ENCODE measurements at places on chromosomes 6 and 20.

DNA sequence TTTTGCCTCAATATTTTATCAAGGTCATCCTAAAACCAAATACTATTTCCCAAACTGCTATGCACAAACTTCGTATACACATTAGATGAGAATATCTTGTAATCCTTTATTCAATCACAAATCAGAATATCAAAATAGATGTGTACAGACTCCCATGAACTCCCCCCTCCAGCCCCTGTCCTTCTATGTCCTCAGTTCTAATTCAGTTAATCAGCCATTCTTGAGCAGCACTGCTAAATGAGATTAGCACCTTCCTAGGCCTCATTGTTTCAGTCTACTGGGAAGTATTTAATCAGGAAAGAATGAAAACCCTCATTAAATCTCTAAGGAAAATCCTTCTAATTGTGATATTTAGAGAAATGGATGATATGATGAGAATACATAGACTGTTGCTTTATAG is 36.6 kb downstream of the RCAN2 start:
- DNase-seq = no peak

DNA sequence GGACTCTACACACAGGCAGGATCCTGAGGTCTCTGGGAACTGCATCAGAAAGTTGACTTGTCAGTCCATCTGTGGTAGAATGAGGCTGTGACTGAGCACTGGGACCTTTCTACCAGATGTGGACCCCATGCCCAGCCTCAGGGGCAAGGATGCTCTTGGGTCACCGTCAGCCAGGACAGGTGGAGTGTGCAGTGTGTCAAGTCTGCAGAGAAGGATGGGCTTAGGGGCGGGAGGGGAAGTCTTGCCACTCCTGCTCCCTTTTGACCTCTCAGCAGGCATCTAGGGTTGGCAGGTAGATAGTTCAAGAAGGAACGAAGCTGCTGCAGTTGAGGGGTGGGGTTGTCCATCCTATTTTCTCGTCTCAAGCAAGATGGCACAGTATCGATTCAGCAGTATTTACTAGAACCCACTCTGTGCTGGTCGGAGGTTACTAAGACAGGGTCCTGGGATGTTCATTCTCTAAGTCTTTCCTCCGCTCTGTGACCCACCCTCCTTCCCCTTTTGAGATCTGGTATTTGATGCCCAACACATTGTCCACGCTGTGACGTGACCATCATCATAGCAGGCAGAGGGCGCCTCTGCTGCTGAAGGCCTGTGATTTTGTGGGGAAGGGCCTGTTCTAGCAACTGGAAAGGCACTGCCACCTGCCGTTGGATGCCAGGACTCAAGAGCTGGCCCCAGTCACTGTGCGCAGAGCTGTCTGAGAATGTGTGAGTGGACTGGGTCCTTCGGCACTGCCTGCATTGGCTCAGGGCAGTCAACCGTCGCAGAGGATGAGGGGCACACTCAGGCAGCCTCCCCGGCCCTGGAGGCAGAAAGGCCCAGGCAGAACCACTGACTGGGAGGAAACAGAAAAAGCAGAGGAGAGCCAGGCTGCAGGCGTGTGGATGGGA is 23.2 kb downstream of the RBCK1 start:
- no peak for DNase-seq

GRCh38 chr6:158627940-158628211 is 16.7 kb downstream of the DYNLT1 start:
- DNase-seq = no peak

- DNase-seq = no peak
Observed at GRCh38 chr6:139903411-139904157, 529.1 kb upstream of the CITED2 start.

DNA sequence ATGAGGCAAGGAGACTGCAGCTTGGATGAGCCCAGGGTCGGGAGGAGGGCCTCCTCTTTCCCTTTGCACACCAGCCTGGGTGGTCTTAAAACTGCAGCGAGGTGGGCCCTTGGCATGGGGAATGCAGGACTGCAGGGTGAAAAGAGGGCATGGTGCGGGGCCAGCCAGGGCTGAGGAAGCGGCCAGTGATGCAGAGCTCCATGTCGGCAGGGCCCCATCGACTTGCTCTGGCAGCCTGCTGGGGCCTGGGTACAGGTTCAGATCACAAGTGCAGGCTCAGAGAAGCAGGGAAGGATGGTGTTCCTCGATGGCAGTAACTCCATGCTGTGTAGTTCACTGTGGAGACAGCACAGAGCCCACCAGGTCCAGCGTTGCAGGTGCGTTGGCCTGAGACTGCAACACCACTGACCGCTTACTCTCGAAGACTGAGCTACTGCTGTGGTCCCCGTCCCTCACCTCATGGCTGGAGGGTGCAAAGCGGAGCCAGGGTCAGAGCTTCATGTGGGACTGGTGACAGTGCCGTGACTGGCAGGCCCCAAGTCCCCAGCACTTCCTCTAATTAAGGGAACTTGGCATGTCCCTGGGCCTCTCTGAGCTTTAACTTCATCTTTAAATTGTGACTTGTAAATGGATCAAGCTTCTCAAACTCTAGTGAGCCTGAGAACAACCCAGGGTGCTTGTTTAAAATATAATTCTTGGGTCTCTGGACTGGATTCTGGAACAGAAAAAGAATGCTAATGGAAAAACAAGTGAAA is 223.2 kb downstream of the SYNDIG1 start:
- no peak for DNase-seq

DNA sequence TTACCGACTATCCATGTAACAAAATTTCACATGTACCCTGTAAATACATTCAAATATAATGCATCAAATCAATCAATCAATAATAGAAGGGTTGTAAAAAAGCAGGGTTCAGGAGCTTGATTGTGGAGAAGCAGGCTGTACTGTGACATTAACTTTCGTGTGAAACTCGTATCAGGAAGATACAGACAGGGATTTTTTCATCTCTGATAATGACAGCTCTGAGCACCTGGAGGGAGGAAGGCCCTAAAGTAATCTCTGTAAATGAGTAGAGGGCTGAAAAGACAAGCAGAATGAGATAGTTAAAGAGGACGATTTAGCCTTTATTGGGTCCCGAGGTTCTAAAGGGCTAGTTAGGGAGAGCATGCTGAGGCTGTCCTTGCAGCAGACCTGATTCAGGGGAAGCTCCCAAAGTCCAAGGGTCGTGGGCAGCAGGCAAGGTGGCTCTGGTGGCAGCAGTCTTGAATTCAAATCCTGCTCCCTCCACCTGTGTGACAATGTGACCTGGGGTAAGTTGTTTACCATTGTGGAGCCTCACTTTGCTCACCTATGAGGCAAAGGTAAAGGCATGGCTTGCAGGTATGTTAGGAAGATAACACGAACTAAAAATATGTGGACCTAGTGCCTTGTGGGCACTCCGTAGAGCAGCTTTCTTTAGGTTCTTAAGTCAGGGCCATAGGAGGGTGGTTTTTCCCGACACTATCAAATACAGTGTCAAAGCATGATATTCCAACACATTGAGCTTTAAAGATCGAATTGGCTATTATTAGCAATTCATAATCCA is 219.4 kb upstream of the MYLIP start:
- no peak for DNase-seq

DNA sequence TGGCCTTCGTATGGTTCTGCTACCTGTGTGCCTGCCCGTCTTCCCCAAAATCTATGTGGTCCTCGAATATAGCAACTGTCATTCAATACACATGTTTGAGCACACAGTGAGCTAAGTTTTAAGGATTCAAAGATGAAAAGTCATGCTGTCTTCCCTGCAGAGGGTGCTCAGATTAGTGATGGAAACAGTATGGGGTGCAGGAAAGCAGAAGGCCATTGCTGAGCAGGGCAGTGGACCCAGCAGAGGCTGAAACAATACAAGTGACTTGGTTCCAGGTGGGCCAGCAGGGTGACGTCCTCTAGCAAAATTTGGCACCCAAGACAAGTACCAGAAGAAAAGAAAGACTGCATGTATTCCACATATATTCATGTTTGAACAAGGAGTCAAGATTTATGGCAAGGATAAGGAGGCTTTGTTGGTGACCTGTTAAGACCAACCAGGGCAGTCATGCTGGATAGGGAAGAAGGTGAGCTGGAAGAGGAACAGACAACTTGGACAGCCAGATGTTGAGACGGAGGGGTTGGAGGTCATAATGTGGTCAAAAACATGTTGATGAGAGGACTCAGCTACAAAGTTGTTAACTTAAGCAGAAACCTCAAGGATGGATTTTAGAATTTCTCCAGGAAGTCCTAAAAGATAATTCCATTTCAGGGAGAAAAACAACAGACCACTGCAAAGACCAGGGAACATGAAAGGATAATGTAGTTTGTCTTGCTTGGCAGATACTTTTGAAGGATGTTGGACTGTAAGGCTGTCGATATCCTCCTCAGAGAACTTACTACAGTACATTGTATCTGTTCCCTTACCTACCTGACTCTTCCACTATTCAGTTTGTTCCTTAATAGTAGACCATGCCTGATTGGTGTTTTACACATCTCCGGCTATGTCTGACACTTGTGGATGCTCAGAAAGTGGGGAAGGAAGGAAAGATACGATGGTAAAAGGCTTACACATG is 2.5 kb downstream of the HLA-DQA1 start:
- DNase-seq = no peak

GRCh38 chr6:123415844-123416468 is 220.8 kb downstream of the TRDN start:
- no peak for DNase-seq

DNA sequence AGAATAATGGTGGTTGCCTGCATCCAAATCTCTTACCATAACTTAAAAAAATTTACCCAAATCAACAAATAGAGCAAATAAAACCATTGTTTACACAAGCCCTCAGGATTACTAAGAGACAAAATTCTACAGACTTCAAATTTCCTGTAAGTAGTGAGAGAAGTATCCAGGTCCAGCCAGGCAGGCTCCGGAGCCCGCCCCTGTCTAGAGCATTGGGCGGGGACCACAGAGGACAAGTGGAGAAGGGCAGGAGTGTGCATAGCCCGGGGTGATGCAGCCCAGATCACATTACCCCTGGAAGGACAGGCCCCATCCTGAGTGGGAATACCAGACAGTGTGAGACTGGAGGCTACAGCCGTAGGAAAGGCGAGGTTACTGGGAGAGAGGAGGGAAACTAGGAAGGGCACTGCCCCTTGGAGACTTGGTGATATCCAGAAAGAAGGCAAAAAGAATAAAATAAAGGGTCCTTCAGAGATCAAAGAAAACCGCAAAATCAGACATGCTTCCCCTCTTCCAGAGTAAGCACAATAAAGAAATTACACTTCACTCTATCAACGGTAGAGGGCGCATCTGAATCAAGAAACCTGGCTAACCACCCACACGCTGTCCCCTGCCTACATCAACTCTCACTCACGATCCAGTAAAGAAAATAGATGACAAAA is 26.6 kb downstream of the RIN2 start:
- no peak for DNase-seq

- no peak for DNase-seq
Observed at GRCh38 chr20:13223736-13224520, 2.9 kb downstream of the ISM1 start.

DNA sequence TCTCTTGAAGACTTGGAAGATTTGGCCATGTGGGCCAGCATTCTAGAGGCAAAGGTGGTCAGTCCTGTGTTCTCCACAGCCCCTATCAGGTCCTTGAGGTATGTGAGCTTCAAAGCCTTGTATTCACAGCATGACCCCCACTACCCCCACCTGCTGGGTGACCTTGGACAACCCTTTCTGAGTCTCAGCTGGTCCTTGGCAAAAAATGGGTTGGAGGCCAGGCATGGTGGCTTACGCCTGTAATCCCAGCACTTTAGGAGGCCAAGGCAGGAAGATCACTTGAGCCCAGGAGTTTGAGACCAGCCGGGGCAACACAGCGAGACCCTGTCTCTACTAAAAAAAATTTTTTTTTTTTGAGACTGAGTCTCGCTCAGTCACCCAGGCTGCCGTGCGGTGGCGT is 42.6 kb downstream of the UBE2V1 start:
- DNase-seq = no peak

GRCh38 chr20:5971203-5971602 is 20.8 kb downstream of the MCM8 start:
- no peak for DNase-seq

Measured in BJ (cell line).